ENCODE measurements at places on chromosomes 12 and 14.

DNA sequence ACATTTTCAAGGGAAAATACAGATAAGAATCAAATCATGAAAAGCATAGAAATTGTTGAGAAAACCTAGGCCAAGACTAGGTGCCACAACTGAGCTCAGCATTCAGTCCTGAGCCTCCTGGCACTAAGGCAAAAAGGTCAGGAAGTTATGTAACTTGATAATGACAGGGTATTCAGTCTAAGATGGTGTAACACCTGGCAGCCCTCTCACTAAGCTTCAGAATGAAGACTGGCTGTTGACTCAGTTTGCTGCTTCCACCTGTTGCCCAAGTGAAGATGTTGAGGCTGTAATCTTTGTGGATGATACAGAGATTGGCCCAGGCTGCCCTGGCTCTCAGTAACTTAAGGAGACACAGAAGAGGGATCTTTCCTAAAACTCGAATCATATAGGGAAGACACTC is 19.6 kb downstream of the PROX2 start:
- DNase-seq, result no peak

DNA sequence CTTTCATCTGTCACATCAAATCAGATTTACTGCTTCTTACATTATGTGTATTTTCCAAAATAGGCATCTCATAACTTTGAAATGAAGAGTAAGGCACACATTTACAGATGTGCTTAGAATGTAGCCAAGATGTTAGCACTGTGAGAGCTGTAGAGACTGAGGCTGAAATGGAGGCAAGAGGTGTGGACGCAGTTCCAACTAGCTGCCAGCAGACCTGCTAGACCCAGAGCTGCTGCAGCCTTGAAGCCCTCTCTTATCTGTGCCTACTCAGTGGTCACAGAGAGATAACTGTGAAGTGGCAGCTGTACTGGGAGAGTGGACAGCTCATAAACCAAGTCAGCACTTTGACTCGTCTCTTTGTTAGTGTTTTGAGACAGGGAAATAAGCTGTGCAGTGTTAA is 470.9 kb downstream of the CCER1 start:
- DNase-seq, result peak; percentile 4

DNA sequence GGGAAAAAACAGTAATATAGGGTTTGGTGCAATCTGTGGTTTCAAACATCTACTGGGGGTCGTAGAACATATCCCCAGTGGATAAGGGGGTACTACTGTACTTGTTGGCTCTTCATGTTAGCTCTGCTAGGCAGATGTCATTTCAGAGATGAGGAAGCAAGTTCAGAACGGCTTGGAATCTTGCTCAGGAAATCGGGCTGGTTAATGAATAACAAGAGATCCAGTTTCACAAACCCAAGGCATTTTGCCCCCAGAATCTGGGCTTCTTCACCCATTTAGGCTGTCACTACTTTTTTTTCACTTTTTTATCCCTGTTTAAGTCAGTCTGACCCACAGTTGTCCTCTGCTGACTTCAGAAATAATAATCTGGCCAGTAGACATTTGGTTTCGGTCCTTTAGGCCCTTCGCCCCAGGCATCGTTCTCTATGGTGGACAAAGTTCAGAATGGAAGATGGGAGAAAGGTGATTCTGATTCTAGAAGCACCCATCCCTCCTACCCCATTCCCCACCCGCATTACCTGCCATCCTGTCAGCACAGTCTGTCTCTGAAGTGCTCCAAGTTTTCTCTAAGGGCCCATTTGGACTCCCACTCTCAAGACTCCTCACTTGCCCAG is 4.5 kb downstream of the SUOX start:
- DNase-seq, result no peak

DNA sequence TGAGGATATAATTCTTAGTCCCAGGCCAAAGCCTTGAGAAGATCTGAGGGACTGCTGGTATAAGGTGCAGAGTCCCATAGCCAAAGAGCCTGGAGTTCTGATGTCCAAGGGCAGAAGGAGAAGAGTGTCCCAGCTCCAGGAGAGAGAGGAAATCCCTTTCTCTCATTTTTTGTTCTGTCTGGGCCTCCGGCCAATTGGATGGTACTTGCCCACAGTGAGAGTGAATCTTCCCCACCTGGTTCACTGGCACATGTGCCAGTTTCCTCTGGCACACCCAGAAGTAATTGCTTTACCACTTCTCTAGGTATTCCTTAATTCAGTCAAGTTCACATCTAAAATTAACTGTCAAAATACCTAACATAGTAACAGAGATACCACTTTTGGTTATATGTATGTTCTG is 15.3 kb downstream of the ARID4A start:
- DNase-seq, result no peak

- no peak for DNase-seq
Measured at GRCh38 chr14:71592361-71592760, 339.9 kb upstream of the RGS6 start.

- no peak for DNase-seq
Measured at GRCh38 chr12:39102474-39103209, 197.3 kb upstream of the CPNE8 start.

GRCh38 chr12:5262450-5262849 is 169.5 kb upstream of the NTF3 start:
- no peak for DNase-seq

DNA sequence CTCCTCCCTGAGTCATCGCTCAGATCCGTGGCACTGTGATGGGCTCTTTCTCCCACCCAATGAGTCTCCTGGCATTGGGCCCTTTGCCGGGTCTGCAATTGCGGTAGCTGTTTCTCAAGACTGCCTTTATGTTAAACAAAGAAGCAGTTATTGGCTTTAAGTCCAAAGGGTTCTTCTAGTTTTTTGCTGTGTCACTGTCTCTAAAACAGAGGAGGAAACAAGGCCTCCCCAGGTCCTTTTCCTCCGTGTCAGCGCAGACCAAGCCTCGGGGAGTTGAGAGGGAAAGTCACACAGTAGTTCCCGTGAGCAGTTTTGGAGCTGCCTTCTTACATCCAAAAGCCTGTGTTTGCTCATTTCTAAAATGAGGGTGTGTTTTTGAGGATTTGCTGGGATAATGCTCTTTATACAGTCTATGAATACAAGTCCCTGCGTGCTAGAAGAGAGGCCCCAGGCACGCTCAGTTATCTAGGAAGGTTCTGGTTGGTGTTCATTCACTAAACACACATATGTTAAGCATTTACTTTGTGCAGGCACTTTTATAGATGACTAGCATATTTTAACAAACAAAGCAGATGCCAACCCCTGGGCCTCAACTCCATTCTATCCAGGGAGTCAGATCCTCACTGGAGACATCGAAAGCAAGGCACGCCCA is 126.0 kb upstream of the PZP start:
- no peak for DNase-seq

DNA sequence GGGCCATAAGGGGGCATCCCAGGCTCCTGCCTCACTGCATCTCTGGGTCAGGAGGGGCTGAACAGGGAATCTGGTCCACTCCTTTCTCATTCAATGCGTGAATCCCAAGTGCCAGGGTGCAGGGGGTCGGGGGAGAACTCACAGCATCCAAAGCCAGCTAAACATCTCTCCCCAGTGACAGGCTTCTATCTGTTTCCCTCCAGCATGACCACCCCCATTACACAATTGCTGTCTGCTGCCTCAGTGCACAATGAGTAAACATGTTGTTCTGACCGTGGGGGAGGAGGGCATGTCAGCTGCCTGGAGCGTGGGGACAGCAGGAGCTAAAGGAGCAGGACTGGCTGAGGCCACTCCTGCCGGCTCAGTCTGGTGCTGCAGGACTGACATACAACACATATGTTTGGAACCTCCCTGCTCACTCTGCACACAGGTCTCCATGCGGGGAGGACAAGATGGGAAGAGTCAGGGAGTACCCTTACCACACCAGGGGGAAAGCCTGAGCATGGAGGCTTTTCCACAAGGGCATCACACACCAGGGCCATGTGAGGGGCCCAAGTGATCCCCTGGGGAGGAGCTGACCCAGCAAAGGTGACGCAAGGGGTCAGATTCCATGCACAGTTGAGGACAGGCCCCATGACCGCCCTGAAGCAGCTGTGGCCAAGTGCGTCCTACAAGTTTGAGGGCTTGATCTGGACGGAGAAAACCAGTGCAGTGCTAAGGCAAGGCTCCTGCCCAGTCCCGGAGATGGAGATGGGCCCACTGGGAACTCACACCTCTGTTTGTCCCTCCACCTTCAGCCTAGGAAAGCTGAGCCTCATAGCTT is 1.4 kb downstream of the TNS2 start:
- peak; percentile 44 for DNase-seq

DNA sequence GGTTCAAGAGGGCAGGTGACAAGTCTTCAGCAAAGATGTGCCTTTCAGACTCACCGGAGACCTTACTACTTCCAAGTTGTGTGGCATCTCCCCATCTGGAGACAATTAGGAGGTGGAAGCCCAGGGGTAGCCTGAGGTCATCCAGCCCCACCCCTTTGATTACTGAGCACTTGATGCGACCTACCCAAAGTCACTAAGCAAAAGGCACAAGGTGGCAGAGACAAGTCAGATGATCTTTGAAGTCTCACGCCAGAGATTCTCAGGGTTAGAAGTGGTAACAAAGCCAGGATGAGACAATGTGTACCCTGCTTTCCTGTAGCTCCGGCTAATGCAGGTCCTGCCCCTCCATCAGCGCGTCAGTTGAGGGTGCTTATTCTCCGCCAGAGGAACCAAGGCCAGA is 1.4 kb upstream of the FOXN3 start:
- peak; percentile 15 for DNase-seq

DNA sequence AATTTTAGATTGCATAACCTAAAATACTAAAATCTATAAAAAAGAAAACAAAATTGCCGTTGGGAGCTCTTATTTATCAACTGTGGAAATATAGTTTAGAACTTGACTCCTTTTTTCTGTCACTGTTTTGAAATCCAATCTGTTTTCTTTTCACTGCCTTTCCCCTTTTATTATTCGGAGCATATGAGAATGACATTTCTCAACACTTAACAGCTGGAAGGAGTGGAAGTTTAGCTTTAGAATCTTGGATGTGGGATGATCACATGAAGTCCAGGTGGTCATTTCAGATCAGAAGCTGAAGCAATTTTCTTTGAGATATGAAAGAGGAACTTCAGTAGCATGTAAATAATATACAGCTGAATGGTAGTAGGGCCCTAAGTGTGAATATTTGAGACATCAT is 16.7 kb downstream of the TRHDE start:
- no peak for DNase-seq

DNA sequence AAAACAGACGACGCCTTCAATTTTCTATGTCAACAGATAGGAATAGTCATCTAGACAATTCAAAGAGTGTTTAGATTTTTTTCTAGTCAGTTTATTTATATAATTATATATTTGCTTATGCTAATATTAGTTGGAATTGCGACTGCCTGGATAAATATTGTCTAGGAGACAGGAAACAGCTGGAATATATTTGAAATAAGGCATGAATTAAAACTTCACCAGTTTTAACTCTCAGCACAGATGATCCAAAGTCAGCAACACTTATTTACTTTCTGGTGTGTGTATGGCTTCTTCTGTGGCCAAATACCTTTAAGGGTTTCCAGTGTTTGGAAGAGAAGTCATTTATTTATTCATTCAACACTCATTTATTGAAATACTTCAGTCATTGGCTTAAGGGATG is 1215.4 kb upstream of the USP15 start:
- DNase-seq, result no peak

- no peak for DNase-seq
Measured at GRCh38 chr12:14086838-14087237, 105.4 kb upstream of the GRIN2B start.

- DNase-seq, result no peak
Measured at GRCh38 chr12:124020514-124020949, 47.5 kb downstream of the ZNF664 start.

DNA sequence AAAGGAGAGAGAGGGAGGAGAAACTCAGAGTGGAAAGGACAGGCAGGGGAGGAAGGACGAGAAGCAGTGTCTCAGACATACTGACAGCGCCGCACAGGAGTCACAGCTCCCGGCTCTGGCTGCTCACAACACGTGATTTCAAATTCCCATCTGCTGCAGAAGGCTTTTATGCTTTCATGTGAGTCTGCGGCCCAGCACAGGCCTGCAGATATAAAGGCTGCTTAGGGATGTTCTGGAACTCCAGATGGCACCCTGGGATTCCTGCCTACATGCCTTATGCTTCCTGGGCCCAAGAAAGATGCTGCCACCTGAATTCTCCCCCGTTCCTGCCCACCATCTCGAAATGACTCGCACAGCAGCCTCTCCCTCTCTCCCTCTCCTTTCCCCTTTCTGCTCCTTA is 89.6 kb downstream of the NUAK1 start:
- no peak for DNase-seq

All from nephron progenitor cell (in vitro differentiated cells).